GDM1 (cell line): ENCODE measurements at places on chromosomes 13 and 19.

GRCh38 chr19:40241809-40242384 lies 15.4 kb upstream of the CCNP start:
- DNase-seq = no peak

DNA sequence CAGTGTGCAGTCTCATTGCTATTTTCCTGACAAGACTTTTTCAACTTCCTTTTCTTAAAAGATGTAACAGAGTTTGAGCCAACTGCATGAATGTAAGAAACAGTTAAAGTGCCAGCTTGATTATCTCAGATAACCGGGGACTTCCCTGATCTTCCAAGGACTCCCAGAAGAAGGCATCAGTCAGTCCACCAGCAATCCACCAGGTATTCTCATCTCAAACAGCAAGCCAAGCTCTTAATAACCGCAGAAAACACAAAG lies 350.1 kb downstream of the LIG4 start:
- no peak for DNase-seq

DNA sequence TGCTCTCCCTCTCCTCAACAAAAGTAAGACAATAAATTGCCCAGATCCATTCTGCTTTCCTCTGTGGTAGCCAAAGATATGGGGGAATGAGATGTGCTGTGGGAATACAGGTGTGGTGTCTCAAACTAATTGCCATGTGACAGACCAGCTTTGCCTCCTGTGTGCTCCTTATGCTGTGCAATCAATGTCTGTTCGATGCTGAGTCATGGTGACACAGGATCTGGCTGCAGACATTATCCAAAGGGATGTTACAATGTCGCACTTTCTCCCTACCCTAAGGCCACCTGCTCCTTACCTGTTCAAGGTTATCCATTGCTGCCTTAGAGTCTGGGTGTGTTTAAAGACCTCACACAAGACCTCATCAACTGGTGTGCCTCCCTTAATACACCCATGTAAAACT lies 32.5 kb downstream of the FGF14 start:
- no peak for DNase-seq

- DNase-seq = no peak
Observed at GRCh38 chr19:12750851-12751250, 740 bp upstream of the BEST2 start.
